ENCODE measurements at places on chromosomes 5 and 9.

DNA sequence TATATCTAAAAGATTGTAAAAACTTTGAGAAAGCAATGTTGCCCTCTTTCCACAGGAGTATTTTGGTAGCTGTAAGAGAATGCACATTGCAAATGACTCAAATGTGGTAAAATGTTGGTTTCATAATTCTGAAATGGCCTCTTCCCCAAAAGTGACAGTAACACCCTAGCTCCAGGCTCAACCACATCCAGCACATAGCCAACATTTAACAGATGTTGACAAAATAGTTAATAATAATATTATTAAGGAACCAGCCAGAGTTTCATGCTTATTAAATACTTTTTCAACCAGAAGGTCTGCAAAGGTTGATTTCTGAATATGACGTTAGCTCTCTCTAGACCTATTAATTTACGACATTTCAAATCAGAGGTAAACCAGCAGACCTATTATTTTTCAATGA is 1.3 kb downstream of the ANXA1 start:
- DNase-seq: no peak

GRCh38 chr5:173301695-173302545 is 26.3 kb downstream of the STC2 start:
- no peak for DNase-seq

DNA sequence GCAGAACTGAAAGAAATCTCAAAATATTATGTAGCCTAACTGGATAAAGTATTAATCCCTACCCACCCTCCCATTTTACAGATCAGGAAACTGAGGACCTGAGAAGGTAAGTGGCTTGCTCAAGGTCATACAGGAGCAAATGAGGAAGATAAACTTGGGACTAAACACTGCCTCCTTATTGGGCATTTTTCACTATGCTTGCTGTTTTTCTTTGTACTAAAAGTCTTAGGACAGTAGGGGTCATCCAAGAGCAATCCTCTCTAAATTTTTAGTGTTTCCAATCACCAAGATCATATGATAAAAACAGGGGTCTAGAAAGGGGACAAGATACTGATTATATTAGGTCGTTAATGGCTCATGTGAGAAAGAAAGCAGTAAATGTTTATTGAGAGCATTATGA is 80.8 kb downstream of the RORB start:
- no peak for DNase-seq

DNA sequence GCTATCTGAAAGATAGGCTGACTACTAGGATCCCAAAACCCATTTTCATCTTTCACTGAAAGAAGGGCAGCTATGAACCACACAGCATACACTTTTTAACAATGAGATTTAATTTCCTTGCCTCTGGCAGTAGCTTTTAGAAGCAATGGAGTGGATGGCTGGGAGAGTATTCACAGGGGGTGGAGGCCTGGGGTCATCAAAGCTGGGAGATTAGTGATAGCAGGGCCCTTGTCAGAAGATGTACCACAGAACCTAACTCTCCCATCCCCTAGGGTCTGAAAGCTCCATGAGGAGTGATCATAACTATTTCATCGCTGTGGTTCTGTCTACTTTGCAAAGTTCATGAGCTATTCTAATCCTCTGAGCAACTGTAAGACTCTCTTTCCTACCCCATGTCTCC is 332.2 kb downstream of the PRELID2 start:
- DNase-seq: no peak

- no peak for DNase-seq
These were observed 308.1 kb downstream of the CTNND2 start for GRCh38 chr5:11596185-11596584.

- no peak for DNase-seq
These were observed 214.9 kb upstream of the WWC1 start for GRCh38 chr5:168076561-168076991.

GRCh38 chr9:98009437-98009836 is 26.3 kb downstream of the ANP32B start:
- no peak for DNase-seq

- DNase-seq: no peak
These were observed 127.1 kb downstream of the DPYSL3 start for GRCh38 chr5:147382776-147383175.

DNA sequence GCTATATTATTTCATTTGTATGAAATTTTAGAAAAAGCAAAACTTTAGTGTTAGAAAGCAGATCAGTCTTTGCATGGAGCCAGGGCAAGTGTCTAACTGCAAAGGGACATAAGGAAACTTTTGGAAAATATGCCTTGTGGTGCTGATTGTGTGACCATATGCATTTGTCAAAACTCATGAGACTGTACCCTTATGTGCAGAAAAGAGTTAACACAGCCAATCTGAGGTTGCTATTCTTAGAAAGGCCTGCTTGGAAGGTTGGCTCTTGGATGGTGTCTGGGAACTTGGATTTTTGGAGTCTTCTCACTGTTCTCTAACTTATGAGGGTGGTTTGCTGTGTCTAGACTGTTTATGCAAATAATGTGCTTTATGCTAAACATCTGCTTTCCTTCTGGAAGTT is 76.6 kb downstream of the SNX18 start:
- DNase-seq: no peak

- no peak for DNase-seq
These were observed 310.6 kb downstream of the DIRAS2 start for GRCh38 chr9:90331826-90332575.

GRCh38 chr5:51380603-51381207 is 2.5 kb upstream of the ISL1 start:
- DNase-seq: no peak

DNA sequence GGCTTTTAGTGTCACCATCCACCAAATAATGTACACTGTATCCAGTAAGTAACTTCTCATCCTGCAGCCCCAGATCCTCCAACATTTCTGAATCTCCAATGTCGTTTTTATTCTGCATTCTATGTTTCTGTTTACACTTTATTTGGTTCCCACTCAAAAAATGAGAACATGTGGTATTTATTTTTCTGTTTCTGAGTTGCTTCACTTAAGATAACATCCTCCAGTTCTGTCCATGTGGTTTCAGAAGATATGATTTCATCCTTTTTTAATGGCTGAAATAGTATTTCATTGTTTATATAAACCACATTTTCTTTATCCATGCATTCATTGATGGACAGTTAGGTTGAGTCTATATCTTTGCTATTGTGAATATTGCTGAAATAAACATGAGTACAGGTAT is 677.3 kb upstream of the FTMT start:
- no peak for DNase-seq

DNA sequence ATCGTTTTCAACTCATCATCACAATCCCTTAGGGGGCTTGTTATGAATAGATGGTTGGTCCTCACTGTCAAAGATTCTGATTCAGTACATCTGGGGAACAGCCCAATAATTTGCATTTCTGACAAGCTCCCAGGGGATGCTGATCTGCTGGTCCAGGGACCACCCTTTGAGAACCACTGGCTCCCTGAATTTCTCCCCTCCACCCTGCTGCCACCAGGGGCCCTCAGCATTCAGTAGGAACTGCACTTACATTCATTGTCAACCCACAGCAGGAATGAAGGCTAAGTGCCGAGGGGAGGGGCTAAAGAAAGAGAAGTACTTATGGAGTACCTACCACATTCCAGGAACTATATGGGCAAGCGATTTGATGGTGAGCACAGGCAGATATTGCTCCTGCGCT is 85.9 kb downstream of the BOD1 start:
- DNase-seq: peak; percentile 18

GRCh38 chr5:16108418-16108817 is 71.2 kb downstream of the MARCHF11 start:
- DNase-seq: no peak

- DNase-seq: no peak
These were observed 272.0 kb downstream of the EFNA5 start for GRCh38 chr5:107398703-107399102.

DNA sequence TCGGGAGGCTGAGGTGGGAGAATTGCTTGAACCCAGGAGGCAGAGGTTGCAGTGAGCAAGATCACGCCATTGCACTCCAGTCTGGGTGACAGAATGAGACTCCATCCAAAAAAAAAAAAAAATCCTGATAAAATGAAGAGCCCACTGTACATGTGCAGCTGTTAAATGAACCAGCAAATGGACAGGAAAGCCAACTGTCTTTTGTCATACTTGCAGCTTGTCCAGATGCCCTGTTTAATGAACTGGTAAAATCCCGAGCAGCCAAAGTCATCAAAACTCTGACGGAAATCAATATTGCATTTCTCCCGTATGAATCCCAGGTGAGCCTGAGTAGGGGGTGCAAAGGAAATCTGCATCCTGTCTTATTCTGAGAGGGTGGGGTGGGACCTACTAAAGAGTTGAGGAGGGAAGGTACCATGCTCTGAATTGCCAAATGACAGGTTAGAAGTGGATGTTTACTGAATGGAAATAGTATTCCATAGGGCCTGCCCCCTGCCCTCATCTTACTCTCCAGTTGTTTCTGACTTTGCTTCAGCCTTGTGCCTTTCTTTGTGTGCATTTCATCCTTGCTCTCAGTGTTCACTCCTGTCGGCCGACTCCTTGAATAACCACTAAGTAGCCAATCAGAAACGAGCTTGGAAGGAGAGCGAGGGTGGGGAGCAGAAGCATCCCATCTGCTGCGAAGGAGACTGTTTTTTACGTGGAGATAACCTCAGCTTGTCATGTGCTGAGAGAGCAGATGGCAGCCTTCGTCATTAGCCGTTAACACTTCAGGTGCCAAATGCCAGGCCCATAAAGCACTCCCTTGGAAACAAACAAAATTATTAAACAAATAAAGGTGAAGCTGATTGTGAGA is 45.7 kb upstream of the CFAP157 start:
- DNase-seq: no peak

DNA sequence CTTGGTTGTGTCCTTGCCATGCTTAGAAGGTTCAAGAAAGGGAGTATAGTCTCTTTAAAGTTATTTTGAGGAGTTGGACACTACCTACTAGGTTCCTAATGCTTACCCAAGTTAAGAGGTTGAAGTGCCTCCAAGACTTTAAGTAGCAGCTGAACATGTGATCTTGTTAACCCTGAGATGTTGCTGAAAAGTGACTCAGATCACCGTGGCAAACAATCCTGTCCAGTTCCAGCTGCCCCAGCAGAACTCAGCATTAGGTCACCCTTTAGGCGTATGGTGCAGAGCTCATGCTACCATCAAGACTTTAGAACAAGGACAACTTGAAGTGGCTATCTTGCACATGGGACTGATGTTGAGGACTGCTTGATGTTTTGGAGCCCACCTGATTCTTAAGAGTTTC is 22.5 kb downstream of the ZNF462 start:
- DNase-seq: no peak

GRCh38 chr5:104928906-104929520 is 1366.4 kb upstream of the NUDT12 start:
- DNase-seq: no peak

DNA sequence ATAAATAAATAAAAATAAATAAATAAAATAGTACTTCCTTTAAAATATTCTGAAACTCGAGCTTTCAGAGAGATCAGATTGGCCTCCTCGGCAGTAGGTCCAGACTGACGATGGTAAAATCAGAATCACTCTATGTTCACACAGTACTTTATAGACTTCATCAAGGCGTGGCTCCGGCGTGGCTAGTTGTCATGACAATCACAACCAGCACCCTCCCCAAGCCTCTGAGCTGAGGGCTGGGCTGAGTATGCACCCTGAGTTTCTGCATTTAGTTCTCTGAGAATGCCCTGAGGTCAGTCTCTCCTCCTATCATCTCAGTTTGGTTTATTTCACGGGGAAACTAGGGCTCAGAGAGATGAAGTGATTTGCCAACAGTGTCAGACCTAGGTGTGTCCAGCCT is 43.3 kb upstream of the BARHL1 start:
- DNase-seq: no peak

DNA sequence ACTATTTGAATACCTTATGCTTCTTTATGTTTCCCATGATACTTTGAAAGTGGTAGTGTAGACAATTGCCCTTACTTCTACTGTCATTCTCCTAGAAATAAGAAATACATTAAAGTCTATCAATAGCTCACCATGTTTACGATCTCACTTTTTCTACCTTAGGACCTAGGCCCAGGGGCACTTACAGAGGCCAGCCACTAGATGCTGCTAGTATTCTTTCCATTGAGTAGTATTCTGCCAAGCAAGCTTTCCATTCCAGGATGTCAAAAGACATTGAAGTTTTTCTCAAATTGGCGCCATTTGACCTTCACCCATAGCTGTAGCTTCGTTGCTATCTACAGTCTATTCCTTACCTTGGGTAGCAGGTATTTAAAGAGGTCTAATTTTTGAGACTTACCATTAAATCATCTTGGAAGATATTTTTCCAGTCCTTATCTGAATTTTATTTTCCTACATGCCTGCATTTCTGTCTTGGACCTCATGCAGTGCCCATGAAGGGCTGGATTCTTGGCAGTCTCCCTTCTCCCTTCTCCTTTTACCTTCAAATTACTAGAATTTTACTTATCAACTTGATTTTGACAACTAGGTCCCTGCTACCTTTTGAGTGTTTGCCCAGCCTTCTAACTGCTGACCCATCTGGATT is 246.0 kb upstream of the NUDT12 start:
- peak; percentile 31 for DNase-seq

DNA sequence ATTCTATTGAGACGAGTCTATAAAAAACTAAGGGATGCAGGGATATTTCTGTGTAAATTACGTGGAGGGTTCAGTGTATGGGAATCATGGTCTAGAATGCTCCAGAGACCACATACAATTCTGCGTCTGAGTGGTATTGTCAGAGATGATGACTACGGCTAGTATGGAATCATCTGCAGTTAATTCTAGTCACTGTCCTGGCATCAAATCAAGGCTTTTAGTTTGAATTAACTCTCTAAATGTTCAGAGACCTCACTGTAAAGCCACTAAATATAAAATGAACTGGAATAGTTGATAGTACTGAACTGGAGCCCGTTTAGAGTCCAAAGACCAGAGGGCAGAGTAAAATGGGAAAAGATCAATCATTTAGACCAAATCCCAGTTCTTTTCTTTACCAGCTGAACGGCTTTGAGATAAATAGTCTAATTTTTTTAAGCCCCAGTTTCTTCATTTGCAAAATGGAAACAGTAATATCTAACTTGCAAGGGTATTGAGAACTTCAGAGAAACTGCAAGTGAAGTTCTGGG is 599.8 kb downstream of the EBF1 start:
- no peak for DNase-seq

- DNase-seq: no peak
These were observed 162.3 kb upstream of the ZNF462 start for GRCh38 chr9:106700676-106701075.

GRCh38 chr5:134430001-134430569 is 18.4 kb upstream of the CDKN2AIPNL start:
- DNase-seq: no peak

DNA sequence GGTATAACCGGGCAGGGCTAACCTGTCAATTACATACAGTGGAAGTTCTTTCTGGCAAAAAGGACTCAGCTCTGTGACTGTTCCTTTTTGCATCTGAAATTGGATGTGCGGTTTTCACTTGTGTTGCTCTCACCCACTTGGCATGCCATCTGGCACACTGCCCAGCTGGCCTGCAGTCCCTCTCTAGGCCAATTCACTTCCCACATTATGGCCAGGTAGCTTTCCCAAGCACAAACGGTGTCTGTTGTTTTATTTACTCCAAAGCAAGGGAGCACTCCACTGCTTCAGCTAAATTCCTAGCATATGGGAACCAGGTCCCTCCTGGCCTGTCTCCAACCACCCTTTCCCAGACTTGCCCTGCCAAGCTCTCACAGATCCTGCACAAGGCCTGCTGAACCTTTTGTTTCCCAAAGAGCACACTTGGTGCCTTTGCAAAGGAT is 132.5 kb downstream of the SEMA6A start:
- peak; percentile 11 for DNase-seq
